ENCODE measurements at places on chromosomes 12 and 14.

DNA sequence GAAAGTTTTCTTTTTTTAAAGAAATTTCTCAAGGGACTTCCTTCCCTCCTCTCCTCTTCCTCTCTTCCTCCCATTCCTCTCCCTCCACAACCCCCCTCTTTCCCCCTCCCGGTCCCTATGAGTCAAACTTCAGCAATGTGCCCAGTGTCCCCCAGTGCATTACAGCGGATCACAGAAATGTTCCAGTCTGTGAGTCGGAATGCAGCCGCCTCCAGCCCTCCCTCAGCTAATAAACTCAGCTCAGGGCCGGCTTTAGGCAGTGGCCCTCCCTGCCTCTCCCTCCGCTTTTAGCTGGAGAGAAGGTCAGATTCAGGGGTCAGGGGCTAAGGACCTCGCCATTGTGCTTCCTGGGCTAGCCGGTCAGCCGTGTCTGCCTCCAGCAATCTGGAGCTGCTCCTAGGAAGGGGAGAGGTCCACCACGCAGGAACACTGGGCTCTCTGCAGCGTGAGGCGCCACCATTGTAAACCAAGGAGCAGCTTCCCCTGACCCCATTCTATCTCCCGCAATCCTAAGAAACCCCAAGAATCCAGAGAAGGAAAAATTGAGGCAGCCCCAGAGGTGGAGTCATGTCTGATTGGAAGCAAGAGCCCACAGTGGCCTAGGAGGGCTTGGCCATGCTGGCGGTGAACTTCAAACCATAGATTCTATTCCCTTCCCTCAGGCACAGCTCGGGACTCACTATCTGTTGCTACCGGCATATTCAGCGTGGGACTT is 1.1 kb upstream of the HDAC7 start:
- peak; percentile 13 for DNase-seq

GRCh38 chr12:67751381-67751928 is 102.9 kb downstream of the DYRK2 start:
- no peak for DNase-seq

DNA sequence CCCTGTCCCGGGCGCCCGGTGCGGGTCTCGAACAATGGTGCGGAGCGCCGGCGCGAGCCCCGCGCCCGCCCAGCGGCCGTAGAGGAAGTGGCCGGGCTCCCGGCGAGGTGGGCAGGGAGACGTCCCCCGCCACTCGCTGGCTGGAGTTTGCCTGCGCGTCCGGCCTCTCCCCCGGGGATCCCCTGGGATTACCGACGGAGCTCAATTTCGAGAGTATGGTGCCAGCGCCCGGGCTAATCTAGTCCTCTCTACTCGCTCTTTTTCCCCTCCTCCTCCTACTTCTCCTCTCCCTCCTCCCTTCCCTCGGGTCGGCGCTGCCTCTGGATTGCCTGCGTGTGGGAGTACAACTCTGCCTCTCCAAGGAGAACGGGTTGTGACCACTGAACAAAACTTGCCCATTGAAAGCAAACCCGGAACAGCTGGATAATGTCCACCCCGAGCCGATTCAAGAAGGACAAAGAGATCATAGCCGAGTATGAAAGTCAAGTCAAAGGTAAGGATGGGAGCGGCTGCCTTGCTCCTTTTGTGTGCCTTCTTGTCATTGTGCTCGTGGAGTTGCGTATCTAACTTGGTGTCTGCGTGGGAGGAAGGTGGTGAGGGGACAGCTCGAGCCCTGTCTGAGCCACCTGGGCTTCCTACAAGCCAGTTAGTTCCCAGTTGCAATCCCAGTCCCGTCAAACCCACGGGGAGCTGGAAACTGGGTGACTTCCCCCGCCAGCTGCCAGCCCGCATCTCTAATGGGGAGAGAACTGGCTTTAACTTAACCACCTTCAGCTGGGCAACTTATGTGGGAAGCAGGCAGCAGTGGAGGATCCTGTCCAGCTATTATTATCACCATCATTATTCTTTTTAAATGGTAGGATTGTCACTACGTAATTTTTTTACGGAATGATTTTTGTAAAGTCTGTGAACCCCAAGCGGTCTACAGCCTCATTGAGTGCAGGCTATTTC is at the start of gene SRGAP1:
TSS of gene SRGAP1 (plus strand) at position 310 of the 951 bp plus-strand sequence. CDS start at position 427, 117 bp downstream.
- DNase-seq: no peak

DNA sequence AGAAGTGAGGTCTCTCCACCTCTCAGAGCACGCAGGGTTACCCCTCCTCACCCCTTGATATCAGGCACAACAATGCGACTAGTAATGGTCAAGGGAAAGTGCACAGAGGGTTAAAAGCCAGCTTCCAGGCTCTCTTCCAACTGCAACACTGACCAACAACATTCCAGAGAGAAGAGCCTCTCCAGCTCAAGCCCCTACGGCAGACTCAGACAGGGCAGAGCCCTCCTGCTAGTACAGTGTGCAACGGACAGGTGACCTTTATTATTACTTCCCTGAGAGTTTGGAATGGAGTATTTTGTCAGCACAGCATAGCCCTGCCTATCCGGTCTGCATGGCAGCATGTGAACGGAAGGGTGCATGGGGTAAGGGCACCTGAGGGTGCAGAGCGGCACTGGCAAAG is 73.0 kb downstream of the PTPN21 start:
- no peak for DNase-seq

Measured in activated naive CD4-positive, alpha-beta T cell treated with anti-CD3 and anti-CD28 coated beads, Interleukin-2, amount 50 U/mL, for 16 hours (primary cell).